Tibial nerve (tissue), 4 donors: ENCODE measurements at places on chromosomes 7 and 10.

- DNase-seq: no peak
Observed at GRCh38 chr10:95176101-95176500, 17.9 kb upstream of the ACSM6 start.

GRCh38 chr10:29620112-29620690, 14.6 kb downstream of the SVIL start:
- DNase-seq: no peak

DNA sequence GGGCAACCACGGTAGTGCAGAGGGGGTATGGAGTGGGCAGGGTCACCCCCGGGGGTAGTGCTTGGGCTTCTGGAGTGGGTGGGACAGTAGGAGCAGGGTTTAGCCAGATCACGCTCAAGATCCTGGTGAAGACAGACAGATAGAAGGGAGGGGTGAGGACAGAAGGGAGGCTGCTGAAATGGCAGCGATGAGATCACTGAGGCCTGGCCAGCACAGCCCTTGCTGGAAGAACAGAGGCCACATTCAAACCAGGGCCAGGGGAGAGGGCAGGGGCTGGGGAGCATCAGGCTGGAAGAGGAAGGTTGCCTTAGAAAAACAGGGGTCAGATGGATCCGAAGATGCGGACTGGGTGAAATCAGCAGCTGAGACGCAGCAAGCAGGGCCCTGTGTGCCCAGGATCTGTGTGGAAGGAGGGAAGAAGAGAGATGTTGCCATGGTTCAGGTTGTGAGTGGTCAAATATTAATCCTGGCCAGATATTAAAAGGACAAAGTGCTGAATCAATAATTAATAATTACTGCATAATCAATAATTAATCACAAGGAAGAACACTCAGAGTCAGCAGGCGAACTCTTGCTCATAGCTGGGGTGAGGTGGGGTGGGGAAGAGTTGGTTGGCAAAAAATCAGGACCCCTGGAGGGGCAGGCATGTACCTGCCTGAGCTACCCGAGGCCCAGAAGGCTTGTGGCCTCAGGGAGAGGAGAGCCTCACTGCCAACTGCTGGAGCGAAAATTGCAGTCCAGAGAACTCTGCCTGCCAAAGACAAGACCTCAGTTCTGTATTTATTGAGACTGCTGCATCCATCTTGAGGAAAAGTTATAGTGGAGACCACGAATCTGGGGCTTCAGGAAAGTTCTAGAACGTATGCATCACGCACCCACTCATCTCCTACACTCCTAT, 105.7 kb downstream of the GRB10 start:
- no peak for DNase-seq

DNA sequence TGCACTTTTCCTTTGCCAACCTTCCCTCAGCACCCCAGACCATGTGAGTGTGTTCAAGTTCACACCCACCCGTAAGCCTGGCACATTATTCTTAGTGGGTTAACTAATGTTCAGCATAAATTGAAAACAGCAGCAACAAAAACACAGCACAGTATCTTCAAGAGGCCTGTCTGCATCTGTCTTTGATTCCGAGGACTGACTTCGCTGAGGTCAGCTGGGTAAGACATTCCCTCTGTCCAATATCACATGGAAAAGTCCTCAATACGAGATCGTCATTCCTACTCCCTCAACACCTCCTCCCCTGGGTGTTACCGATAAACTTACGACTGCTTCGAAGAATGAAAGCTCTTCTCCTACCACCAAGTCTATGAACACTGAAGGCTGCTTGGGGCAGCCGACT, 218.8 kb downstream of the SFMBT2 start:
- no peak for DNase-seq

GRCh38 chr7:94655848-94656657, at the start of gene SGCE:
TSS of gene SGCE (minus strand) at chr7:94656133. CDS start at chr7:94656098, 35 bp downstream.
- DNase-seq: peak; percentile 63
